Stimulated activated CD4-positive, alpha-beta T cell treated with anti-CD3 and anti-CD28 coated beads, TNF-alpha, amount 100 ng/mL, for 24 hours (primary cell): ENCODE measurements at places on chromosomes 11 and 22.

DNA sequence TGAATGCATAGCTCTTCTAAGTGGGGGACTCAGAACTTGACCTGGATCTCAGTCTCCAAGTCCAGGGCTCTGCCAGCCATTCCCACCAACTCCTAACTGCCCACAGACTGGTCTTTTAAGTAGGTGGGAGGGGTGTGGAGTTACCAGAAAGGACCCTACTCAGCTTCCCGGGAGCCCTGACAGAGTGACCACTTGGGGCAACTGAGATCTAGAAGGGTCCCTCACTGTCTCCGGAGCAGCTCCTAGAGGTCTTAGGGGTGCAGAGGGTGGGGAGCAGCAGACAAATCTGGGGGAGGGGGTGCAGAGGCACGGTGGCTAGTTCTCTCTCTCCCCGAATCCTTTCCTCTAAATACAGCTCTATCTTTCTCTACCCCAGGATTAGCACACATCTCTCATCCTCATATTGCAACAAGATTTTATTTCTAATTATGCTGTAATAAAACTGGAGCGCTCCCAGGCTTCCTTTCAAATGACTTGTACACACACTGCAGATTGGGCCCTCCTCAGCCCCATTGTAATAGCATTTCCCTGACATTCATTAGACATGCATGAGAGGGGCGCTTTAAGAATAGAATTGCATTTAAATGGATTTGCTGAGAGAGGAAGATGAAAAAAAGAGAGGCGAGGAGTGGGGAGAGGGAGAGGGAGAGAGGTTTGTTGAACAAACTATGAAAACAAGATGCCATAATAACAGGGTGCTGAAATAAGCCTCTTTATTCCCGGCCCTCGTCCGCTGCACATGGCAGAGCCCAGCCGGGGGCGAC, 219.0 kb downstream of the CEP164 start:
- DNase-seq: no peak

DNA sequence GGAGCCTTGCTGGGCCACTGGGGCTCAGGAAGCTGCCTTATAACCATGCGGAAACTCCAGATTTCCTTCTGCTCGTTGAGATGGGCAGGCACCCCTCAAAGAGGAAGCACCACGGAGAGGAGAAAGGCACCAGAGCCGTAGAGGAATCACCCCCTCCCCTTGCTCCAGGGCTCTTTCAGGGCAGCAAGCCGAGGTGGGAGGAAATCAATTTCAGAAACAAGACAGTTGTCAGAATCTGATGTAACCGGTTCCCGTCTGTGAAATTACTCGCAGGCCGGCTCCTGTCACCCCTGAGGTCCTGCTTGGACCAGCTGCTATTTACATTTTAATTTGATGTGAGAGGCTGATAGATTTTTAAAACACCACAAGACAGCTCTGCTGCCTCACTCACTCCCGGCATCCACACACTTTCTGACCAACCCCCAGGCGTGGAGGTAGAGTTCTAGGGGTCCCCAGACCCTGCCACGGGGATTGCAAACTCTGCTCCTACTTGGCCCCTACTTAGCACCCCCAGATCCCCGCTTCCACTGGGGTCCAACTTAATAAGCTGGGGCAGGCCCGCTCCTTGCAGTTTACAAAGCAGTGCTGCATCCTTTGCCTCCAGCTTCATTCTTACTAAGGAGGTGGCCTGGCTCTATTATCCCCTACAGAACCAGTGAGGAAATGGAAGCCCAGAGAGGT, 162.5 kb downstream of the CEP164 start:
- no peak for DNase-seq

- DNase-seq: no peak
Observed at GRCh38 chr22:39133871-39134270, 18.6 kb downstream of the CBX7 start.

GRCh38 chr11:44741976-44742375, 15.2 kb downstream of the TSPAN18 start:
- DNase-seq: no peak

DNA sequence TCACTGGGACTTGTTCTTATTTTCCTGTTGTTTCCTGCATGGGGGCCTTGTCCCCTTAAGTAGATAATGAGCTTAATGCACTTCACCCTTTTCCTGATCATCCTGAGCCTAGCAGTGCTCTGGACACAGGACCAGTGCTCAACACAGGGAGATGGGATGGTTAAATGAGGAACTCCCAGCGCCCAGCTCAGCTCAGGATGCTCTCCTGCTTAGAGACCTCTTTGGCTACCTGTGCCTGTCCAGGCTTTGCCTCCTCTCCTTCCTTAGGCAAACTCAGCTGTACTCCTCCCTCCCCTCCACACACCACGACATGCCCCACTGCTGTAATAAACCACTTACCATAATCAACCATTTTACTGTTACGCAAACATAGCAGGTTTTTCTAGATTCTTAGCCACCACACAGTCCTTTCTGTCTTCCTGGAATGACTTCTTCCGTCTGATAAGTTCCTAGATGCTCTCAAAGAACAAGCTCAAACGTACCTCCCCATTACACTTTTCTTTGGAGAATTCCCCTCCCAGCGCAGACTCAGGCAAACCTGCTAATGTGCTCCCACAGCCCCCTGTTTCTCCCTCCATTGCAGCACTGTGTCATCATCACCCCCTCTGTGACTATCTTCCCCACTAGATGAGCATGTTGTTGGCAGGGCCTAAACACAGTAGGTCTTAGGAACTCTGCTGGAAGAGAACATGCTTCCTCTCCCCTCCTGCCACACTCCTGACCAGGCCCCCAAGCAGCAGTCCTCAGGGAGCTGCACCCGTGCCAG, 113.6 kb downstream of the MICAL2 start:
- no peak for DNase-seq

DNA sequence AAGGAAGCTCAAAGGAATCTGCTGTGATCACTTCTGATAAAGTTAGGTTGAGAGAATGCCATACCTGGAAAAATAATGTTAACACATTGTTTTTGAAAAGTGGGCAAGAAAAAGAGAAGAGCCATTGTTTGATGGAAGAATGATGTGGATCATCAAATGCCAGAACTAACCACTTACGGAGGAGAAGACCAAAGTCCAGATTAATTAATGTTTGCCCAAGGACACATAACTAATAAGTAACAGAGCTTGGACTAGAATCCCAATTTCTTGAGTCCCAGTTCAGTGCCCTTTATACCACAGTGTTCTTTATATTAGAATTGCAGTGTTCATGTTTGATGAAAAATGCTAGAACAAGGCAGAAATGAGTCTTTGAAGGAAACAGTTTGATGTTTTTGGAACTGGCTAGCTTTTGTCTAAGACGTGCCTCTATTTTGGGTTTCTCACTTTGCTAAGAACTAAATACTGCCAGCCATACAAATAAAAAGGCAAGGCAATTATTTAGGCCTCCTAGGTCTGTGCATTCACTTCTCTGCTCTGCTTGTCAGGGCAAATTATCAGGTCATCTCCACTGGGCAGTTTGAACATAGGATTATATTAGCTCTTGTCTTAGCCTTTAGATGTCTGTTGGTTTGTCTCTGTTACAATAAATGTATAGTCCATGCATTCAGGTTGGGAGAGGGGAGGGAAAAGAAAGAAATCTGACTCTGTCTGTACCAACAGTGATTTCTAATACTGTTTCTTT, 72.3 kb downstream of the TRIM44 start:
- DNase-seq: no peak

- DNase-seq: no peak
Observed at GRCh38 chr11:122100037-122100755, 15.8 kb downstream of the BLID start.

- DNase-seq: no peak
Observed at GRCh38 chr22:25078591-25078990, 121.1 kb upstream of the CRYBB3 start.

DNA sequence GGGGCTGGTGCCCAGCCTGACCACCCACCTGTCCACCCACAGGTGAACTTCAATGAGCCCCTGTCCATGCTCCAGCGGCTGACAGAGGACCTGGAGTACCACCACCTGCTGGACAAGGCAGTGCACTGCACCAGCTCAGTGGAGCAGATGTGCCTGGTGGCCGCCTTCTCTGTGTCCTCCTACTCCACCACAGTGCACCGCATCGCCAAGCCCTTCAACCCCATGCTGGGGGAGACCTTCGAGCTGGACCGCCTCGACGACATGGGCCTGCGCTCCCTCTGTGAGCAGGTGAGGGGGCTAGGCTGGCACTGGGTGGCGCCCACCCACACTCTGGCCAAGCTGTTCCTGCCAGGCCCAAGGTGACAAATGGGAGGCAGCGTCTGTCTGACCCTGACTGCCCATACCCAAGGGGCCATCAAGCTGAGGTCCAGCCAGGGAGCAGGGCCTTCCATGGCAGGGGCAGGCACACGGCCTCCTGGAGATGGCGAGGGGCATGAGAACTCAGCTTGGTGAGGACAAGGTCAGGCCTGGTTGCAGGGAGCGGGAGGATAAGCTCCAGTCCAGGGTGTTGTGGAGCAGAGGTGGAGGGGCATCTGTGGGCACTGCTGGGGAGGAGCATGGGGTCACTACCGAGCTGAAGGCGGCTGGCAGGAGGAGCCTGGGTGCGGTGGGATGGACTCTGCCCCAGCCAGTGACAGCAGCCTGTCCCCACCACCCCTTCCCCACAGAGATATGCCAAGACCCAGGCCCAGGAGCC, 77.7 kb downstream of the MORC2 start:
- DNase-seq: peak; percentile 7

DNA sequence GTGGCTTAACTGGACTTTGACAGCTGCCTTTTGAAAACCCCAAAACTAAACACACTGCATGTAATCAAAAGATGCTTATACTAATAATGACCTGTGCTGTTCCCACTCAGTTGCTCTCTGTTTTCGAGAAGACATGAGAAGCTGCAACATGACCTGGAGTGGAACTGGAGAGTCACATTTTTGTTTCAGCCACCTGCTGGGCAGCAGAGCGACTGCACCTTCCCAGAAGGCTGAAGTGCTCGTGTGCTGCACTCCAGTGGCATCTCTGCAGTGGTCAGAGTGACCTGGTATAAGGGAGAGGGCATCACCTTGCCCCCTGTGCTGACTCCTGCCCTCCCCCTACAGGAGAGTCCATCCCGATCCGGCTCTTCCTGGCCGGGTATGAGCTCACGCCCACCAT, 8.6 kb downstream of the THYN1 start:
- no peak for DNase-seq

DNA sequence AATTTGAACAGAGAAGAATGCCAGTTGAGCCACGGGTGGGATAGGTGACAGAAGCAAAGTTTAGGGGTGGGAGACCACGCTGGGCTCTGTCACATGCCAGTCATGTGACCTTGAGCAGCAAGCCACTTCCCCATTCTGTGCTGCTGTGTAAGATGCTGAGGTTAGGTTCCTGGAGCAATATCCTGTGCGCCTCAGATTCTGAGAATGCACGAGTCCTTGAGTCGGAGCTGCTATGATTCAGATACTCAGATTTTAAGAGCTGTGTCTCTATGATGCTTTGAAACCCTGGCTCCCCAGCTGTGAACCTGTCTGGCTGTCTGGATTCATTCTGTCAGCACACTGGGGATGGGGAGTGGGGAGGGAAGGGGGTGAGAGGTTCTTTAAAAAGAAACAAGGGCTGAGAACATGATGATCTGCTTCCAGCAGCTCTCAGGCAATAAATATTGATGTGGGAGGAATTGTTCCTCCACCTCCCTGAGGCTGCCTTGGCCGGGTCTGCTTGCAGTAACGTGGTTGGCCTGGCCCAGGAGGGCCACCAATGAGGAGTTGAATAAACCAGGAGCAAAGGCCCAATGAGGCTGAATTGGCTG, 24.0 kb downstream of the SLCO2B1 start:
- no peak for DNase-seq

GRCh38 chr11:79949574-79949973, 508.7 kb upstream of the TENM4 start:
- no peak for DNase-seq

GRCh38 chr11:58301576-58301975, 33.5 kb upstream of the OR10W1 start:
- no peak for DNase-seq

DNA sequence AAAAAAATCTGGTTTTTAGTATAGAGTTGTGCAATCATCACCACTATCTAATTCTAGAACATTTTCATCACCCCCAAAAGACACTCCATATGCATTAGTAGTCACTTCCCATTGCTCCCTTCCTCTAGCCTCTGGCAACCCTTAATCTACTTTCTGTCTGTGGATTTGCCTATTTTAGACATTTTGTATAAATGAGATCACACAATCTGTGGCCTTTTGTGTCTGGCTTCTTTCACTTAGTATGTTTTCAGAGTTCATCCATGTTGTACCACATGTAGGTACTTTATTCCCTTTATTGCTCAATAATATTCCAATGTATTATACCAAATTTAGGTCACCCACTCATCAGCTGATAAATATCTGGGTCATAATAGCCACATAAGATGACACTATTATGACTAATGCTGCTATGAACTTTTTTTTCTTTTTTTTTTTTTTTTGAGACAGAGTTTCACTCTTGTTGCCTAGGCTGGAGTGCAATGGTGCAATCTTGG, 67.5 kb upstream of the SCUBE2 start:
- DNase-seq: no peak

GRCh38 chr22:45628515-45628914, 43.1 kb upstream of the ATXN10 start:
- no peak for DNase-seq

GRCh38 chr11:66291706-66292542, at the start of gene TMEM151A:
Gene TMEM151A, plus strand, starts transcription at chr11:66291894. Its CDS starts 120 bp downstream, at chr11:66292014.
- no peak for DNase-seq

DNA sequence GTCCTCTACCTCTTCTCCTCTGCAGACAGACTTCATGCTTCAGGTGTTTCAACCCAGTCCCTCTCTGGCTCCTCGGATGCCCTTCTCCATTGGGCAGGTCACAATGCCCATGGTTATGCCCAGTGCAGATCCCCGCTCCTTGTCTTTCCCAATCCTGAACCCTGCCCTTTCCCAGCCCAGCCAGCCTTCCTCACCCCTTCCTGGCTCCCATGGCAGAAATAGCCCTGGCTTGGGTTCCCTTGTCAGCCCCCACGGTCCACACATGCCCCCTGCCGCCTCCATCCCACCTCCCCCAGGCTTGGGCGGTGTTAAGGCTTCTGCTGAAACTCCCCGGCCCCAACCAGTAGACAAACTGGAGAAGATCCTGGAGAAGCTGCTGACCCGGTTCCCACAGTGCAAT, 9.3 kb upstream of the BACE1-AS start:
- DNase-seq: no peak

- no peak for DNase-seq
Observed at GRCh38 chr11:6233984-6234386, 451 bp downstream of the FHIP1B start.

DNA sequence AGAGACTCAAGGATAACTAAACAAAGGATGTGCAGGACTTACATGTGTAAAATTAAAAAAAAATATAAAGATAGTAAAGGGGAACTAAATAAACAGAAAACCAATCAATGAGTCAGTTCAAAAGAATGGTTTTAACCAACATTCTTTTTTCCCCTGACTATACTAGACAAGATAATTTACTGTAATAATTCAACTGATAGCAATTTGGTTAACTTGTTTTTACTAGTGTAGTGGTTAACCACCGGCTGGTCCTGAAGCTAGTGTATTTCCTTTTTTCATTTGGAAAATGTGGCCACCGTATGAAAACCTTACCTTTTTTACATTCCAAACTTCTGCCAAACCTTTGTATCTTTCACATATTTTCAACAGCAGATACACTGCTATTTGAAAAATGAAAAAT, 123.1 kb downstream of the ARHGAP42 start:
- no peak for DNase-seq

- DNase-seq: no peak
Observed at GRCh38 chr11:17558916-17559315, 11.9 kb downstream of the OTOG start.
